Esophagus squamous epithelium (tissue), 5 donors: ENCODE measurements at places on chromosomes 6 and 20.

DNA sequence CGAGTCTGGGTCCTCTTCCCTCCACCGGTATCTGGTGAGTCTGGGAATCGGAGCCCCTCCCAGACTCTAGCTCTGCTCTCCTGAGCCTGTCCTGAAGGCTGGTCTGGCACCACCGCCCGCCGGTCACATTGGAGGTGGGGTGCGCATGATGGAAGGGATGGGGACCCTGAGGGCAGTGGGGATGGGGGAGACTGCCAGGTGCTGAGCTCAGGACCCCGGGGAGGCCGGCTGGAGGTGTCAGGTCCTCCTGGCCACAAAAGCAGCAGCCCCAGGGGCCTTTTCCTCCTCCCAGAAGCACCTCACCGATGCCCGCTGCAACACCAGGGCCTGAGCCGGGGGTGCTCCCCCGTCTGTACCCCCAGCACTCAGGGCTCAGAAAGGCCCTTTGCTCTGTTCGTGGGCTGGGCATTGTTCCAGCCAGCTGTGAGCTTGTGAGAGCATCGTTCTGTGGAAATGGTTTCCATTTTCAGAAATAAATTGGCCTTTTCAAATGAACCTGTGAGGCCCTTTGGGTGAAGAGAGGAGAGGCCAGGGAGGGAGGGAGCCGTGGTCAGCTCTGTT lies 2.5 kb upstream of the NPBWR2 start:
- DNase-seq = no peak

DNA sequence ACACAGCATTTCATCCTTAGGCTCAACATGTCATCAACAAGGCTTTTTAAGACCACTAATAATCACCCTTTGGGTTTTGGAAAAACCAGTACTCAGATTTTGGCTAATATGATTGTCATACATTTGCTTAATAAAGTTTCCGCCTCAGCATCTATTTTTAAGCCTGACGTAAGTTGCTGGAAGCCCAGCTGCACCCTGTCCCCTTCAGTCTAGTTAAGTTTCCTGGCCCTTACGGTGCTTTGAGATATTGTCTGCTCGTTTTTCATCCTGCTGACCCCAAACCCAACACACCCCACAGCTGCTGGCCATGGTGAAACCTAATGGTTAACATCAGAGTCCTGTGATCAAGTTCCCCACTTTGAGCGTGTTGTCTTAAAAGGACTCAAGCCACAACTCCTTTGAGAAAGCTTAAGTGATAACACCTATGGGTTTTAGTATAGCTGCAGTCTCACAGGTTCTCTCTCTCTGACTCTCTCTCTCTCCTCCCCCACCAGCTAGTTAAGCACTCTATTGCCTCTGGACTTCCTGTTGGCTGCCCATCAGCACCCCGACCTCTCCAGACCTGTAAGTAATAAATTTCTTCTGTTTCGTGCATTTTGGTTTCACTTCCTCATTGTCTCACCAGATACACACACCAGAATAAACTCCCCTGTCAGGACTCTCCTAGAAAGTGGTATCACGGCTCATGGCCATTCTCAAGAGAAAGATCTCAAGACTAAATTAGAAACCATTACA lies 802.0 kb downstream of the C6orf118 start:
- DNase-seq = no peak

- DNase-seq = no peak
These were observed 48.6 kb downstream of the TMEM170B start for GRCh38 chr6:11586117-11586516.

DNA sequence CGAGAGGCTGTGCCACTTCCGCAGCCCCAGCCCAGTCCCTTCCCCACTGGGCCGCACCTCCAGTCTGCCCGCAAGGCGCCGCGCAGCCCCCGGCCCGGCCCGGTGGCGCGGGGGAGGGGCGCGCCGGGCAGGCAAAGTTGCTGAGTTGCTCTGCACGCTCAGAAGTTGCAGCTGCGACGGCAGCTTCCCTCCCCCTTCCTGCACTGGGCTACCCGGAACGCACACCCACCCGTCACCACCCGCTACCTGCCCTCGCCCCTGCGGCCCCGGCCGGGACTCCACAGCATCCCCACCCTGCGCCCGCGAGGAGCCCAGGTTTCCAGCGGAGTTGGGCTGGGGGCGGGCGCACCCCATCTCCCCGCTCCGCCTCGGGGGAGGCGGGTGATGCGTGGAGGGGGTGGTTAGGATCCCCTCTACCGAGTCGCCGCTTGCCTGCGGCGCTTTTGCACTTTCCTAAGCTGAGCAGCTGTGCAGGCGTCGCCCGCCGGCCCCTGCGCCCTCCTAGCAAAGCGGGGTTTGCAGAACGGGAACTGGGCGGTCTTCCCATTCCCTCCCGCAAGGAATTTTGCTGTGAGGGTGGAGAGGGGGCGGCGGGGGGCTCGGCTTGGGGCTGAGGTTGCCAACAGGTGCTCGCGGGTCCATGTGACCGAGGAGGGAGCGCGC lies 55.9 kb upstream of the RREB1 start:
- no peak for DNase-seq

DNA sequence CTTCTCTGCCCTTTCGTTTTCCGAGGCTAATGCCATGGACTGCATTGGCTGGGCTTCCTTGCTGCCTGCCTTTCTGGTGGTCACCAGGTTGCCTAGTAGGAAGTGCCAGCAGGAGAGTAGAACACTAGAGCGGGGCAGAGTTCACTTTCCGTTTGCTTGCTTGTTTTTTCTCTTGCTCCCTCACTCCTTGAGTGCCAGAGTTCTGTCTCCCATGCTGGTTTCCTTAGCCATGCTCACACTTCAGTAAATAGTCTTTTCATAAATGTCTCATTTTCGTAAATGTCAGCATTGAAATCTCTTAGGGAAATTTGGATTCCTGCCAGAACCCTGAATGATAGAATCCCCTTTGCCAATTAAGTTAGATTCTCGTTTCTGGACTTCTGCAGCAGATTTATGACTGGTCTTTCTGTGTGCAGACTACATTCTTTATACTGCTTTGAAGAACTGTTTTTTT lies 63.9 kb downstream of the FAM83B start:
- no peak for DNase-seq

DNA sequence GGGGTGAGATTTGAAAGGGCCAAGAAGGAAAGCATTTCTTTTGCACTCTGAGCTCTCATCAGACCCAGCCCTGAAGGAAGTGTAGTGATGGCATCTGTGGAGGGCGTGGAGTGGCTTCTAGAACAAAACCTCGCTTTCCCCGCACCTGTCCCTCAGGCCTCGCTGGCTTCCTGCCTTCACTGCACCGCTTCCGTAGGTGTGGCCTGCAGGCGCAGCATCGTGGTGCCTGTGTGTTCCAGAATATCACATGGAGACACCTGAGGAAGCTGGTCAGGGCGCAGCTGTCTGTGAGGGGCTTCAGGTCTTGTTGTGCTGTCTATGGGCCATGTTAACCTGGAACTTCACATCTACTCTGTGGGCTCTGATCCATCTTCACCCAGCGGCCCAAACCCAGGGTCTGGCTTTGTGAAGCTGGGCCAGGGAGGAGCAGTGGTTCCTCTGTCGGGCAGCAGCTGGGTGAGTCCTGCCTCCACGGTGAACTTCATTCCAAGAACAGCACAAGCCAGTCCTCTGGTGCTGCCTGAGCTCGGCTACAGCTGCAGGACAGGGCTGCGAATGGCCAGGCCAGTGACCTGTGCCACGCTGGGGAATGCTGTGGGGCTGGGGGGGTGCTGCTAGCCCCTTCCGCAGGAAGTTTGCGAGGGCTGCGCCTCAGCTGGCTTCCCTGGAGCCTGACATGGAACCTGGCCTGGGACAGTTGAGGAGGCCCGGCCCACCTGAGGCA lies 40.9 kb downstream of the DSTN start:
- no peak for DNase-seq

GRCh38 chr20:57622201-57622570 lies 2.0 kb upstream of the ZBP1 start:
- DNase-seq = no peak

GRCh38 chr6:139028215-139028657 lies 309 bp upstream of the ABRACL start:
- DNase-seq = no peak

GRCh38 chr6:162217058-162217457 lies 510.5 kb downstream of the PRKN start:
- no peak for DNase-seq

GRCh38 chr6:2667617-2668016 lies 83.1 kb downstream of the MYLK4 start:
- DNase-seq = no peak

DNA sequence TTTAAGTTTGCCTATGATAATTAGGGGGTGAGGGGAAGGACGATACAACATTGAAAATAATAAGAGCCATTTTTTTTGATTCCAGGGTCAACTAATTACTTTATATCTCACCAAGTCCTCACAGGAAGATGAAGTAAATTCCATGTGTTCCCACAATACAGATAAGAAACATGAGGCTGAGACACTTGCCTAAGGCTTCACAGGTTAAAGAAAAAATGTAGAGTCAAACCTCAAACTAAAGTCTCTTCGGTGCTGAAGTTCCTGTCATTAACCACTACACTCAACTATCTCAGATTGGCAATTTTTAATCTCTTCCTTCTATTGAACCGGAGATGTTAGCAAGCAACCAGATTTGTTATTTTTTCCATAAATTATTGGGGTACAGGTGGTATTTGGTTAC lies 33.0 kb downstream of the MRAP2 start:
- no peak for DNase-seq

GRCh38 chr20:43681991-43682410 lies 15.1 kb downstream of the MYBL2 start:
- peak; percentile 39 for DNase-seq

- DNase-seq = no peak
These were observed 20.0 kb upstream of the IL22RA2 start for GRCh38 chr6:137193256-137194070.

DNA sequence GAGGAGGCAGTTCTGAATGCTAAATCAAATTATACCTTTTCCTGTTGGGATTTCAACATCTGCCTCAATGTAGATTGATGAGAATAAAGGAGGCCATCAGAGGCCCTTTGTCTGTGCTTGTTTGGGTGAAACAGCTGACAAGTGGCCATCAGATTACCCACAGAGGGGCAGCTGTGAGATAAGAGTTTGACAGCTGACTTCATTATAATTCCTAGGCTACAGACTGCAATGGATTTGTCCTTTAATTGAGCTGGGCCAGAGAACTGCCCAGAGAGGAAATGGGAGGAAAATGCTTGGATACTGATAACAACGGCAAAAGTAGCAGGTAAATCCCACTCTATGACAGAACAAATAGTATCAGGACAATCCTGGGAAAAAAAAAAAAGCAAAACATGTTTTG lies 649.4 kb downstream of the HDGFL1 start:
- DNase-seq = no peak

- DNase-seq = no peak
These were observed 10.6 kb downstream of the MYB start for GRCh38 chr6:135191508-135192255.

- no peak for DNase-seq
These were observed 200.3 kb upstream of the FUT9 start for GRCh38 chr6:95815389-95816056.

GRCh38 chr6:138533667-138534066 lies 34.4 kb upstream of the NHSL1 start:
- no peak for DNase-seq
